ENCODE measurements at places on chromosomes 3 and 15.

- no peak for DNase-seq
Observed at GRCh38 chr3:186381424-186382216, 19.6 kb upstream of the DGKG start.

DNA sequence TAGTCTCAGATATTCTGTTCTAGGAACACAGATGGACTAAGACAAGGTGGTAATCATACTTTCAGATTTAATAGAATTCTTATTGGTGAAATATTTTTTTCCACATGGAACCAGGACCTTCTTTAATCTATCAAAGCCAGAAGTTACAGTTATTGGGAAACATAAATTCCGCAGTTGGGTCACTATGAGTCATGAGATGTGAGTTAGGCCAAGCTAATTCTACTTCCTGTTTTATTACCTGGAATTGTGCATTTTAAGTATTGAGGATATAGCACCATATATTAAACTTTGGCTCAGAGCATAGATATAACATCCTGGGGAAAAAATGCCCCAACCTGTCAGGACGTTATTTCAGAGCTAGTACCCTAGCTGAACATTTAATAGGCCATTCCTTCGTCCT lies 96.4 kb upstream of the P3H2 start:
- DNase-seq: no peak

DNA sequence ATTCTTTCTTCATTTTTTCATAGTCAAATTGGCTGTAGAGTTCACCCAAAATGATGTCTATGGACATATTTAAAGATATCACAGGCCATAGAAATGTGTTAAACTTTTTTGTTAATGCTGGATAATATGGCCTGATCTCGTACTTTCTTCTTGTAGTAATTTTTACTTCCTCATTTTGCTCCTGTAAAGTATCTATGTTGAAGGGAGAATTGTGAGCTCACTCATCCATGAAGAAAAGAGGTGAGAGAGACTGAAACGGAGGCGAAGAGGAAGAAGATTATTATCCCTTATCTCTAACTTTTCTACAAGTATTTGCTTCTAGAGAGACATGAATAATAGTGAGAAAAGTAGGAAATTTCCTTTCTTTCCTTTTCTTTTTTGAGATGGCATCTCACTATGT lies 613.8 kb upstream of the TBL1XR1 start:
- DNase-seq: no peak

DNA sequence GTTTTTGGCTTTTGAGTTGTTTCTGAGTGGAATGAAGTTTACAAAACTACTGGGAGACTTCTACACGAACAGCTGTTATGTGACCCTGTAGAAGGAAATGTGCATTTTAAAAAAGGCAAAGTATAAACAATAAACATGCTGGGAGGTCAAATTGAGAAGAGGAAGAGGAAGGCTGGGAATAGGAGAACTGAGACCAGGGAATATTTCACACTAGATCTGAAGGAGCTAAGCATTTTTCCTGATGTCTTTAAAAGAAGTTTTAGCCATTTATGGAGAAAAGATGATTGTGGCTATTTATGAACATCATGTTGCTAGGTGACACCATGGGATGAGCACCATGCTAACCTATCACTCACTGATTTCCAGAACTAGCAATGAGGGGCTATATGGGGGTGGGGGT lies 76.3 kb upstream of the FAM98B start:
- no peak for DNase-seq

- no peak for DNase-seq
Observed at GRCh38 chr15:66063147-66063546, 190.4 kb downstream of the MEGF11 start.

DNA sequence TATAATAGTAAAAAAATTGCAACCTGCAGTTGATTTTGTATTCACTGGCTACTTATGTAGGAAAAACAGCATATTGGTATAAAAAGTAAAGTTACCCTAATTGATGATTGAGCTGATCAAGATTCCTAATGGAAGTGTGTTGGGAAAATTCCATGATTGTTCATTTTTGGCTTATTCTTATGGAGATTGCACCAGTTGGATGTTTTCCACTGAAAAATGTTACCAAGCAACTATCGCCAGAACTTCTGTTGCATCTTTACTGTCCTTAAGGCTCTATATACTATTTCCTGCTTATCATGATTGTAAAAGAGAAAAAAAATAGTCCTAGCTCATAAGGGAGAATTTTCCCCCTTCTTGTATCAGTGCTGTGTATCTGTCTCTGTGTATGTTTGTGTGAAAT lies 48.6 kb downstream of the SLC25A26 start:
- no peak for DNase-seq

DNA sequence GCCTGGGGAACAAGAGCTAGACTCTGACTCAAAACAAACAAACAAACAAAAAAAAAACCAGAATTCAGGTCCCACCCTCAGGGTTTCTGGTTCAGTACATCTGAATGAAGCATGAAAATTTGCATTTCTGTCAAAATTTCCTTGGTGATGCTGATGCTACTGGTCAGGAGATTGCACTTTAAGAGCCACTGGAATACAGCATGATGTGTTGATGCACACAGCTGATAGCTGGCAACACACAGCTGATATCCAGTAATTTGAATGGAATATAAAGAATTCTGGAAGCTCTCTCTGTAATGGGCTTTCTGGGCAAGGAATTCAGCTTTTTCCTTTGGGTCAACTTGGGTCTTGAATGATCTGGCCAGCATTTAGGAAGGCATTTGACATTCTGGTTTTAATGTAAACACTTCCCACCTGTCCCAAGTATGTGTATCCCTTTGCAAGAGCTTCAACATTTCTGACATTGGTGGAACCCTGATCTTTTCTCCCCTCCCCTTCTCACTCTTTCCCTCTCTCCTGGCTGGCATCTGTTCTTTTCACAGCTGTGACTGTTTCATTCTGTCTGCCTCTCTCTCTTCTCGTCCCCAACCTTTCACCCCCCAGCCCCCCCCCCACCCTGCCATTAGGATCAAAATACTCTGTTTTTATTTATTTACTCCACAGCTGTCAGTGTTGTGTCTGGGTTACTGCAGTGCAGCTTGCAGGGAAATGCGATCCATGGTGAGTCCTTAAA lies 189.5 kb downstream of the TPRG1 start:
- DNase-seq: no peak

- DNase-seq: no peak
Observed at GRCh38 chr3:116569611-116570010, 124.3 kb upstream of the LSAMP start.

DNA sequence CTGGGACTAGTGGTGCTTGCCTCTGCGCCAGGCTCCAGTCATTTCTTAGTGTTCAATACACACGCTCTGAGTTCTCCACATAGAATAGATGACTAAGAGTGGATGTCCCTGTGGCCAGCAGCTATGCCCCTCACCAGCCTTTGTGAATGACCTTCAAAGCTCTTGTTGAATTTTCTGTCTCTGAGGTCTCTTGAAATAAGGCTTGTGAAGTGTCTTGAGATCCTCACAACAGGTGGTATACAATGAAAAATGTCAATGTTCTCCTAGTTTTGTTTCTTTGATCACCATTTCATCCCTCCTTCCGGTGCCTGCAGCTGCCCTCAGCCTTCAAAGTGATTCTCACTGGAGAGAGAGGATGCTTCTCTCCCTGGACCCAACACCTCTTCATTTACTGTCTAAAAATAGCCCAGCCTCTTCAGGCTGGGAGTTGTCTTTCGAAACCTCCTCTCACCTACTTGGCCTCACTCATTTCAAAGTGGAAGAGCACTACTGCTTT lies 5.4 kb downstream of the MAPKBP1 start:
- DNase-seq: no peak

- DNase-seq: peak; percentile 3
Observed at GRCh38 chr15:64452988-64453688, 7.2 kb upstream of the ZNF609 start.

Data from nucleus accumbens (tissue), 56 donors.